SW 1271 (cell line): ENCODE measurements at places on chromosomes 3 and 15.
A peak's percentile ranks its signal among the peaks of the same experiment; 100 is the strongest.

GRCh38 chr3:152374262-152374990 is 105.7 kb downstream of the MBNL1 start:
- no peak for DNase-seq

GRCh38 chr3:74345701-74346100 is 268.8 kb downstream of the CNTN3 start:
- DNase-seq = no peak

GRCh38 chr15:101578443-101578894 is 73.7 kb downstream of the TM2D3 start:
- DNase-seq = no peak

- no peak for DNase-seq
These were observed 32.9 kb downstream of the PIK3CA start for GRCh38 chr3:179181021-179181472.

- DNase-seq = no peak
These were observed 15.5 kb downstream of the PAQR9 start for GRCh38 chr3:142947799-142948575.

GRCh38 chr15:63340878-63341277 is 40.8 kb downstream of the CA12 start:
- DNase-seq = no peak

GRCh38 chr3:158768361-158768787 is 33.5 kb upstream of the MFSD1 start:
- DNase-seq = no peak

DNA sequence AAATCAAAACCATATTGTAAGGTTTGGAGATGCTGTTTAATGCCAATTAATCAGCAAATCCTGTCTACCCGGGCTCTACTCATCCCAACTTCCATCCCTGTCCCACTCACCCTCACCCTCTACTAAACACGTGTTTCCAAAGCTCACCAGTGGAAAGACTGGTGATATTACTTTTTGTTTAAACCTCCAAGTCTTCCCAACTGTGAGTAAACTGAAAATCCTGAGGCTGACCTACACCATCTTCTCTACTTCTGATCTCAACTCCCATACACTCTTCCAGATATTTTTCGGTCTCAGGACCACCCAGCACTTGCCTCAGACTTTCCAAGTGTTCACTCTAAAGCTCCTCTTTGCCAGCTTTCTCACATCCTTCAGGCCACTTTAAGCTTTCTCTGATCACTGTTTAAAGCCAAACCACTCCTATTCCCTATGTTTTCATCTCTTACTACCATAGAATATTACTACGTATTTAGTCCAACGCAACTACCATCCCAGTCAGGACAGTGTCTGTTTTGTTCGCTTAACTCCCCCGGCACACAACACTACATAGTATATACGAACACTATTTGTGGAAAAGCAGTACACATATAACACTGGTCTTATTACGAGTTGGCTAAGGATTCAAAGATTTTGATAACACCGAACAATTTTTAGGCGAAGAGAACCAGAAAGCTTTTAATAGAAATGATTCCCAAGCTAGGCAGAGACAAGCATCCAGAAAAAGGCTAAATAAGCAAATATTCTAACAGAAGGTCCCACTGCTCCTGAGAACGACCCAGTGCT is 684 bp downstream of the RPL4 start:
- DNase-seq = peak; percentile 16

- DNase-seq = no peak
These were observed 207.7 kb upstream of the ATP11B start for GRCh38 chr3:182585532-182586150.

DNA sequence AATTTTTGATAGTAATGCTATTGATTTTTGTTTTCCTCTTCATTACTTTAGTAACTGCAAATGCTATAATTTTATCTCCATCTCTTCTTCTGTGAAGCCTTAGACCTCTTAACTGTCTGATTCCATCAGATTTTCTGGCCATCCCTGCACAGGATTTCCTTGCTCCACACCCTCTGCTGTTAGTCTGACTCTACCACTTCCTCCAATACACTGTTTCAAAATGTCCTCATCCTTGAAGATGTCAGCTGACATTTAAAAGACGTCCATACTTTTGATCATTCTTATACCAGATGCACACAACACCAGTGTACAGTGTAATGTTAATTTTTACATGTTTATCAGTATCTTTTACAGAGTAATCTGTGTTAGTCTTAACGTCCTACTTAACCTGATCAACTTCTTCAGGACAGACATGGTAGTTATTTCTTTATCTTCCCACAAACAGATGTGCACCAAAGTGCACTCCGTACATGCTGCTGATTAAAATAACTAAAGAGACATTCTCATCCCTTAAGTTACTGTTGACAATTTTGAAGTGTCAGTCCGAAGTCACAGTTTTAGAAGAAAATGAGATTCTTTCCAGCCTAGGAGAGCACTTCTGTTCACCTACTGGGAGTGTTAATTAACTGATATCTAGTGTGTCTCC is 102.4 kb upstream of the RASGRP1 start:
- DNase-seq = no peak

GRCh38 chr15:83592370-83593040 is 61.4 kb upstream of the ADAMTSL3 start:
- DNase-seq = no peak

- no peak for DNase-seq
These were observed 91.7 kb upstream of the LPP start for GRCh38 chr3:188062216-188062615.

DNA sequence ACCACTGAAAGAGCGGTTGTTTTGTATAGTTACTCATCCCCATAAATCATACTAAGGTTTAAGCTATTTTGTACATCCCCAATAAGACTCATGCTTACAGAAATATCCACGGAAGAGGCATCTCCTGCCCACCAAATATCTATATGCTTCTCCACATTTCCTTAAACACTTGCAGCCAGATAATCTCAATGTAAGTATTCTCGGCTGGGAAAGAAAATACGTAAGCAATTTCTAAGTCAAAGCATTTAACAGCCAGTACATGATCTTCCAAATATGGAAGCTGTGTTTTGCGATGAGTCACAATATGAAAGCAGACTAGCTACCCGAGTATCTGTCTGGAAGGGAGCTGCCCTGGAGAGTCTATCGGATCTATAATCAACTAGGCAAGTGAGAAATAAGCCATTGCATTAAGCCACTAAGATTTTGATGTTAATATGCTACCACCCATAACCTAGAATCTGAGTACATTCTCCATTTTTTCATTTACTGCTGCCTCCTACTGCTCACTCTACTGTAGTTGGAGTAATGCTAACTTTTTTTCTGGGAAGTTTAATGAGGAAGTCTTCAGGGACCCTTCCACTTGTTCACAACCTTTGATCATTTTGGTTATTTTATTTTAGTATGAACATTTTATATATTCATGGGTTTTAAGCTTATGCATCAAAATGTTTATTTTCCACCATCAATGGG is 26.9 kb upstream of the ZMAT3 start:
- no peak for DNase-seq

DNA sequence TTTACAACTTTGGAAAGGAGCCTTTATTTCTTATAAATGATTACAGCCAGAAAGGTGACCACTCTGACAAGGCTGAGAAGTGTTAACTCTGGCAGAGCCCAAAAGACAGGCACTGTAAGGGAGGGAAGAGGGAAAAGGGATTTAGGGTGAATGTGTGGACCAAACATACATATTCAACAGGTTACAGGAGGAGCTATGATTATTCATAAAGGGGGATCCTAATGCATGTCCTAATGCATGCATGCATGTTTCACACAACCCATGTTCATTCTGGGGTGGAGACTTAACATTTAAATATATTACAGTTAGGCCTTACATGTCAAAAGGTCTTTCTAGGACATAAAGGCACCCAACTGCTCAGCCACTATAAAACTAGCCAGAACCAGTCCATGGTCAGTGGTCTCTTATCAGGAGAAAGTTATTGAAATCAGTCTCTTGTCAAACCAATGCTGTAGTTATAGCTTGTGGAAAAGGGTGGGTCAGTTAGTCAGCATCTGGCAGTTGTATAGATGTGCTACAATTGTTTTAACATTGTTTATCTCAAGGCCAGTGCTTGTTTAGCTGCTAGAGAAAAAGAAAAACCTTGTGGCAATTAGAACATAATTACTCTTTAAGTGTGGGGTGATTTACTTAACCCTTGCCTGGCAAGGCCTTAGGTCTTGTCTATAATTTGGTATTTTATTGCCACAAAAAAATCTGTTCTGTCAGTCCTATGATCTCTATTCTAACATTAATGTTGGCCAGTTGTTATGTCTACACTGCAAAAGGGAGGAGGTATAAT is 77.5 kb downstream of the RAD18 start:
- no peak for DNase-seq

GRCh38 chr15:91885714-91886270 is 32.3 kb downstream of the SLCO3A1 start:
- DNase-seq = no peak
